Lung microvascular endothelial cell (primary cell): ENCODE measurements at places on chromosomes 12 and 14. TPM values are rescaled to one million over a fixed set of nuclear protein-coding genes. Genes with fewer than 3 reads are reported as not detected.

Gene PDE6H
- total RNA-seq: not detected in 2 replicates

Gene NFATC4
- 0.60 and 0.87 TPM in 2 replicates for total RNA-seq

Gene PTGER2
- total RNA-seq: under 0.01 TPM in 1 of 2 replicates, not detected in the other

Gene SERPINA9
- not detected in 2 replicates for total RNA-seq

Gene ATP5F1B
- 444 and 495 TPM in 2 replicates for total RNA-seq

Gene OTOGL
- total RNA-seq: under 0.01 and 0.44 TPM in 2 replicates

Gene DIO2
- not detected in 2 replicates for total RNA-seq

Gene CHST11
- total RNA-seq: 2.6 and 4.8 TPM in 2 replicates

Gene RASSF8
- total RNA-seq: 31.4 and 43.3 TPM in 2 replicates

Gene RPL10L
- not detected in 2 replicates for total RNA-seq

Gene CLEC9A
- total RNA-seq: not detected in 2 replicates

Gene GAS2L3
- 13.5 and 17.7 TPM in 2 replicates for total RNA-seq

Gene MOAP1
- total RNA-seq: 18.7 and 30.6 TPM in 2 replicates

Gene NOXRED1
- under 0.01 and 0.20 TPM in 2 replicates for total RNA-seq

Gene KRT83
- total RNA-seq: not detected in 2 replicates
